Memory B cell (primary cell): ENCODE measurements at places on chromosomes 7 and 10.

GRCh38 chr7:95200741-95201140 lies 123.6 kb downstream of the PON1 start:
- DNase-seq: no peak

GRCh38 chr7:151378011-151378410 lies 31.8 kb downstream of the WDR86 start:
- DNase-seq: no peak

GRCh38 chr10:53361936-53362335 lies 589.4 kb upstream of the MBL2 start:
- no peak for DNase-seq

DNA sequence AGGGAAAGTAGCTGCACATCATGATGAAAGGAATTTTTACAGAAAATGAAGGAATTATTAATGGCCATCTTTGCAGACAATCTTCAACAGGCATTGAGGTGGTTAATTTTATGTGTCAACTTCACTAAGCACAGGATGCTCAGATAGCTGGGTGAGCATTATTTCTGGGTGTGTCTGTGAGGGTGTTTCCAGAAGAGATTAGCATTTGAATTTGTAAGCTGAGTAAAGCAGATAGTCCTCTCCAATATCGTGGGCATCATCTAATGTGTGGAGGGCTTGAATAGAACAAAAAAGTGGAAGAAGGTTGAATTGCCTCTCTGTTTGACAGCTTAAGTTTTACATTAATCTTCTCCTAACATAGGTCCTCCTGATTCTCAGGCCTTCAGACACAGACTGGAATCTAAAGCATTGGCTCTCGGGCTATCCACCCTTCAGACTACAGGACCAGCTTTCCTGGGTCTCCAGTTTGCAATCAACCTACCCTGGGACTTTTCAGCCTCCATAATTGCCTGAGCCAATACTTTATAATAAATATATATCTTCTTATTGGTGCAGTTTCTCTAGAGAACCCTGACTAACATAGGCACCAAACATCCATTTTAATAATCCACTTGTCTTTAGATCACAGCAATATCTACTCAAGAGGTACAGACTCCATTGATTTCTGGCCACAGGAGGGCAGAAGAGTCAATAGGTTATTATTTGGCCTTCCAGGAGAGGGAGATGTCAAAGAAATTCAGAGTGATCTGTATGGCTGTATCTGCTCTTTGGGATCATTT lies 10.5 kb upstream of the CRPPA start:
- no peak for DNase-seq

- DNase-seq: no peak
Observed at GRCh38 chr10:110138197-110138812, 69.1 kb upstream of the MXI1 start.

- no peak for DNase-seq
Observed at GRCh38 chr7:111261496-111261895, 170.6 kb downstream of the LRRN3 start.

DNA sequence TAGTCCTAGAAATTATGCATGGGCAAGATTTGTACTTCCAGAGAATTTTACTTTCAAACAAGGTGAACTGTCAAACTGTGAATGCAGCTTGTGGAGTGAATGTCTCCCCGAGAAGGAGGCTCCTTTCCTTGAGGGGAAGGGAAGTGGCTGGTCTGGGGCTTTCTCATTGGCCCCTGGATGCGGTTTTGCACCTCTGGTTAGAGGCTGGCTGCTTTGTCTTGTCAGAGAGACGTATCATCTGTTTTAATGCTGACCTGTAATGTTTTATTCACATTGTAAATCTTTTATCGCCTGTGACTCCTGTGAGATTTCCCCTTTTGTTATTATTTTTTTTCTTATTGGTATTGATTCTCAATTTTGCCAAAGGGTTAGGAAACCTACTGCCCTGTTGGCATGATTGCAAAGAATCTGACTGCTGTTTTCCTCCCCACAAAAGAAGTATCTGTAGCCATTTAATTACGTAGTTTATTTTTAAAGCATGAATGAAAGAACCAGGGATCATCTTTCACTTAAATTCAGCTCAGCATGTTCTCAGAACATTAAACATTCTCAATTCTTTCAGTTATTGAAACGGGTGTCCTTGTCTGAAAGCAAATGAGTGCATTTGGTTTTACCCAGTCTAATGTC lies 238.3 kb upstream of the NFE2L3 start:
- DNase-seq: no peak
